Endothelial cell (in vitro differentiated cells): ENCODE measurements at places on chromosomes 3 and 15. TPM values are rescaled to one million over a fixed set of nuclear protein-coding genes. Genes with fewer than 3 reads are reported as not detected.

DNA sequence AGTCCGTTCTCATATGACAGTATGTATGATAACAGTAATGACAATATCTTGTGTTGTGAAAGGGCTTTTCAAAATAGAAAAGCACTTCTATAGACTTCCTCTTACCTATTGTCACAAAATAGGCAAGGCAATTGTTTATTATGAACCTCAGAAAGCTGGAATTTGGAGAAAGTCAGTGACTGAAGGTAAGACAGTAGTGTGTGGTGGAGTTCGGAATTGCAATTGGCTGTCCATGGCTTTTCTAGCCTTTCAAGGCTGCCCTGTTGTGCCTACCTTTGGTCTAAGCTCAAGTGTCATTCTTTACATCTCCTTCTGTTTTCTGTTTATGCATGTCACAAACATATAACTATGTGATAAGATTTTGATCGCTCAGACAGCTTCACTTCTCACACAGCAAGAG is 219.3 kb upstream of the NR2E3 start:
- DNase-seq, result no peak

DNA sequence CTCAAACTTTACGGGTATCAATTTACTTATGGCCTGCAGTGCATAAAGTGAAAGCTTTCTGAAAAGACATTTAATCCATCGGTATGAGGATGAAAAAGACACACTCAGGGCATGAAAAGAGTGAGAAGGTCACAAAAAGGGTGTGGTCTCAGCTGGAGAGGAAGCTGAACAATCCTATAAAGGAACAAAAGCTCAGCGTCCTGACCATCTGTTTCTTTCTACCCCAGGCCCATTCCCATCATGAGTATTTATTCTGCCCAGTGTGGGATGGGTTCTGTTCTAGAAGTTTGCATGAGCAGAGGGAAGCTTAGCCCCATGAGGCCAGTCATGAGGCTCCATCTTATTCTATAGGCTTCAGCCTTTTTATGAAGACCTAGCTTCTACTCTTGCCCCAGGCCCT is 144.6 kb downstream of the LPP start:
- DNase-seq, result no peak

- no peak for DNase-seq
These were observed 15.2 kb downstream of the SSUH2 start for GRCh38 chr3:8629151-8630021.

DNA sequence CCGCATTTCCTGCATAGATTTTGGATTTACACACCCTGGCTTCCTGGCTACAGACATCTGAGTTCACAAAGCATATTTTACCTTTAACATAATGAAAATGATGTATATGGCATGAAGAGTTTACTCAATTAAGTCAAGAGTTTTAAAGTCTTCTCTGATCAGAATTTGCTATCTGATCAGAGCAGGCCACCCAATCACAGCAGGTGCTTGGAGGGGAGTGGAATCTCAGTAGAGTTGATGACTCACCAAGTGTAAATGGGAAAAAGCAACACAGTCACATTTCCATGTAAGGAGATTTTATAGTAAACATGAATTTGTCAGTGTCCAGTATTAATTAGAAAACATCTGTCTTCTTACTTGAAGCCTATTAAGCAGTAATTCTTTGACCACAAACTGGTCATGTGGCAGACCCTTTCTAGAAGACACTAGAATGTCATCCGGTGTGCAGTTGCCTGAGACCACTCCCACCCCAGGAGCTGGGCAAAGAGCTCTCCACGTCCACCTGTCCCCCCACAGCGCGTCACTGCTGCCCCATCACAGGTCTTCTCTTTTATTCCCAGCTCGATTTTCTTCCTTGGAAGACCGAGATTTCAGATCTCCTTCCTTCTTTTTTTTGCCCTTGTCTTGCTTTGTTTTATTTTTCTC is 10.8 kb downstream of the MESD start:
- DNase-seq, result no peak

- no peak for DNase-seq
These were observed 10.0 kb downstream of the PHC3 start for GRCh38 chr3:170171563-170171962.

The CYP1A1 gene
- 7.0 TPM for total RNA-seq

- no peak for DNase-seq
These were observed 23.1 kb downstream of the PLSCR5 start for GRCh38 chr3:146581951-146582467.

DNA sequence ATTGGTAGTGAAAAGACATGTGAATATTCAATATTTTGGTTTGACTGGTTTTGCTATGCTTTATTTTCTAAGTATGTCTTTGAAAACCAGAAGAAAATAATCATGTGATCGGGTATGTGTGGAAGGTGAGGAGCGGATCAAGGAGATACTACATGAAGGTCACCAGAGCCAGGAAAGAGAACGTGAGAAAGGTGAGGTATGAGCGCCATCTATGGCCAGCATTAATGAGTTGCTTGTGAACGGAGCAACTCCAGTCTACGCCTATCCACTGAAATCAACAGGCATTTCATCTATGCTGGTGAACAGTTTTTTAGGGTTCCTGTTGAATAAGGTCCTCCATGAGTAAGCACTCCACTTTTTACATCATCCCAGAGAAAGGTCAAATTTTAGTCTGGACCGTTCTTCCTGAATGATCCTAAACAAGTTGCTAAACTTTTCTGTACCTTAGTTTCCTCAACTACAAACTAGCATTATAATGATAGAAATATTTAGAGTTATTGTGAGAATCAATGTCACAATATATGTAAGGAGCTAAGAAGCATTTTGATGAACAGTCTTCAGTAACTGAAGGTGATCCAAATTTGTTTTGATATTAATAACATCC is 1435.2 kb upstream of the CADM2 start:
- DNase-seq, result peak; percentile 66

The TIPIN gene
- total RNA-seq, result 17.7 TPM

GRCh38 chr15:86877171-86877631 is 797.5 kb downstream of the AGBL1 start:
- no peak for DNase-seq

The TERC gene
- total RNA-seq, result 3.2 TPM

The SMCO1 gene
- total RNA-seq, result not detected

The PPP1R14D gene
- not detected for total RNA-seq

DNA sequence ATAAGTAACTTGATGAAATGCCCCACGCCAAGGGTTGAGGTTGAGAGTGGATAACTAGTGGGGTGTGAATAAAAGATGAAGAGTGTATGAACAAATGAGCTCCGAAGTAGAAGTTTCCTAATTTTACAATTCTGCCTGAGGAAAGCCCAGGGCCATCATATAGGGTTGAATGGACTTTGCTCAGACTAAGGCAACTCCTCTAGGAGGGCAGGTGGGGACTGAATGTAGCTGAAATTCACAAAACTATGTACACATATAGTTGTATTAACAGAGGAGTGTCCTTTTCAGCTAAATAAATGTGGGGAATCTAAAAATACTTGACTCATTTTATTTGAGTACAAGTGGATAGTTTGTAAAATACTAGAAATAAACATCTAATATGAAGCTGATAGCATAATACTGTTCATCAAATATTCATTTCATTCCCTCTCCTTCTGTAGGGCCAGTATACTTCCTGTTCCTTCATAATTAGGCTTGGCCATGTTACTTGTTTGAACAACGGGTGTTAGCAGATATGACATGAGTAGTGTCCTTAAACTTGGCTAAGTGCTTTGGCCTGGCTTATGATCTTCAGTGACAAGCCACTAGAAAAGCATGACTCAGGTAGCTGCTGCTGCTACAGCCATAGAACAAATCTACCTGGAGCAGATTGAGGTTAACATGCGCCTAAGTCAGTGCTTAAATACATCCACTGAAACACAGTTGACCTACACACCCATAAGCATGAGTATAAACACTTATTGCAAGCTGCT is 26.5 kb downstream of the PLSCR1 start:
- DNase-seq, result no peak

DNA sequence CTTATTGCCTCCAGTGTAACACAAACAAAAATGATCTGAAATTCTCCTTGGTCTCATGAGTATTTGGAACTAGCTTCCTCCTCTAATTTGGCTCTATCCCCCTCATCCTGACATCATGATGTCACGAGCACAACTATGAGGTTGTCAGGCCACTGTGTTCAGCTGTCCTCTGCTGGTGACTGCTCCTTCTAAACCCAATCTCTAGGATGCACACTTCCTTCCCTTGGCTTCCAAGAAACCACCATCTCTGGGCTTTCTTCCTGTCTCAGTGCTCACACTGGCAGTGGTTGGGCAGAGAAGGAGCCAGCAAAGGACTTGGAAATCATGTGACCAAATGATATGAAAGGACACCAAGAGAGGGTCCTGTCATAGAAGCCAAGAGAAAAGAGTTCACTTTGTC is 30.7 kb upstream of the EIF1B start:
- DNase-seq, result no peak

The CAPN7 gene
- 25.9 TPM for total RNA-seq

DNA sequence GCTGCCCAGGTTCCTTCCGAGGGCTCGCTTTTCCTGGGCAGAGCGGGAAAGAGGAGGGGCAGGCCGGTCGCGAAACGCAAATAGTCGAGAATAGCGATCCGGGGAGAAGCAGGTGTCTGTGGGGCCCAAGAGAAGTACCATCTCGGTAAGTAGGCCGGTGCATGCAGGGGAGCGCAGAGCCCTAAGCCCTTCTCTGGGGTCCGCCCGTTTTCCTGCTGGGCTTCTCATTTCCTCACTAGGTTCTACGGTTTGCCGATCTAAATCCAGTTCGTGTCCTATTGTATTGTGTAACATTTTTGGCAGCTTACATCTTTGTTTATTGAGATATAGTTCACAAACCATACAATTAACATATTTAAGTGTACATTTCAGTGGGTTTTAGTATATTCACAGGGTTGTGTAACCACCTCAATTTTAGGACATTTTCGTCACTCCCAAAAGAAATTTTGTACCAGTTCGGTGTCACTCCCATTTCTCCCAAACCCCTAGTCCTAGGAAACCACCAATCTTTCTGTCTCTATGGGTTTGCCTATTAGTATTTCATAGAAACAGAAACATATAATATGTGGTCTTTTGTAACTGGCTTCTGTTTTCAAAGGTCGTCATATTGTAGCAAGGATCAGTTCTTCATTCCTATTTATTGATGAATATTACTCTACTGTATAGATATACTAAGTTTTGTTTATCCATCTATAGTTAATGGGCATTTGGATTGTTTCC is 6.8 kb upstream of the TRIM69 start:
- DNase-seq, result no peak

GRCh38 chr3:127967316-127967715 is 52.3 kb downstream of the KBTBD12 start:
- no peak for DNase-seq

The ZNF774 gene
- total RNA-seq, result 4.1 TPM

The GRIP2 gene
- 6.6 TPM for total RNA-seq

GRCh38 chr15:65414841-65415621 is 7.7 kb downstream of the IGDCC4 start:
- peak; percentile 55 for DNase-seq

The SLC12A1 gene
- not detected for total RNA-seq

GRCh38 chr3:185796431-185797107 is 28.3 kb downstream of the IGF2BP2 start:
- no peak for DNase-seq

The ZNF860 gene
- total RNA-seq, result 1.1 TPM

The SPINK8 gene
- total RNA-seq, result not detected

DNA sequence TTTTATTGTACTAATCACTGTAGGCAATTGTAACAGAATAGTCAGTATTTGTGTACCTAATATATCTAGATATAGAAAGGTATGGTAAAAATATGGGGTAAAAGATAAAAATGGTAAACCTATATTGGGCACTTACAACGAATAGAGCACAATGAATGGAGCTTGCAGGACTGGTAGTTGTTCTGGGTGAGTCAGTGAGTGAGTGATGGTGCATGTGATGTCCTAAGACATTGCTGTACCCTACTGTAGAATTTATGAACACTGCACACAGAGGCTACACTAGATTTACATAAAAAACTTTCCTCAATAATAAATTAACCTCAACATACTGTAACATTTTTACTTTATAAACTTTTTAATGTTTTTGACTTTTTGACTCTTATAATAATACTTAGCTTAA is 274.3 kb upstream of the PPP2R3A start:
- no peak for DNase-seq

- DNase-seq, result no peak
These were observed 12.7 kb upstream of the MINDY4B start for GRCh38 chr3:150917951-150918350.
